ENCODE measurements at places on chromosomes 1 and 21.

DNA sequence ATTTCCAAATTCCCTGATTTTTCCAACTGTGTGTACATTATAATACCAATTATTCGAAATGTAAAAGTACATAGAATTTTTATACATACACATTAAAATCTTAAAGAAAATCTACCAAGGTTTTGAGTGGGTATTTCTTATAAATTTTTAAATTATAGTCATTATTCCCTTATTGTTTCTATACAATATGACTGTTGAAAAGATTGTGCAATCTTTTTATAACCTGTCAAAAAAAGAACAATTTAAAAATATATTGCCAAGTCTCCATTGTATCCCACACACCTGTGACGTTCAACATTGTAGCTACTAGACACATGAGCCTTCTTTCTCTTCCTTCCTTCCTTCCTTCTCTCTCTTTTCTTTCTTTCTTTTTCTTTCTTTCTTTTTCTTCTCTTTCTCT lies 473.2 kb upstream of the CHRM3 start:
- no peak for DNase-seq

DNA sequence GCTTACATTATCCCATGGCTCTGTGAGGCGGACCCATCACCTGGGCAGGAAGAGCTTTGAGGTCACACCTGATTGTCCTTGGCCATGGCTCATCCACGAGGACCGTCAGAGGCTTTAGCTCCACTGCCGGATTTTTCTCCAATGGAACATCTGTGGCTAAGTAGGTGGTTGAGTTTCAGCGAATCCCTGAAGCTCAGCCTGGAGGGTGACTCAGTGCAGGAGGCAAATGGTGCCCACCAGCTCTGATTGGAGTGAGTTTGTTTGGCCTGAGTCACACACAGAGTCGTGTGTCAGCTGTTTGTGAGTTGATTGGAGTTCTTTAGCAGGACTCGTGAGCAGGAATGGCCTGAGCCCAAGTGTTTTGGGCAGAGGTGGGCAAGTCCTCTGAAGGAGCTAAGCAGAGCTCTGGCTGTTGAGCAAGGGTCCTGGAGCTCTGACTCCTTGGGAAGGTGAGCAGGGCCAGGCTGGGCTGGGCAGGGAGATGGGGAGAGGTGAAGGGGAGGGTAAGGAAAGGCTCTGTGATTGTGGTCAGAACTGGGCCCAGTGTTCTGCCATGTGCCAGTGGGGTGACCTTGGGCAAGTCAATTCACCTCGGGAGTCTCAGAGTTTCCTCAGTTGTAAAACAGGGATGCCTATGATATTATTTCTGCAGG lies 2.0 kb downstream of the SLC6A17 start:
- DNase-seq = peak; percentile 33

DNA sequence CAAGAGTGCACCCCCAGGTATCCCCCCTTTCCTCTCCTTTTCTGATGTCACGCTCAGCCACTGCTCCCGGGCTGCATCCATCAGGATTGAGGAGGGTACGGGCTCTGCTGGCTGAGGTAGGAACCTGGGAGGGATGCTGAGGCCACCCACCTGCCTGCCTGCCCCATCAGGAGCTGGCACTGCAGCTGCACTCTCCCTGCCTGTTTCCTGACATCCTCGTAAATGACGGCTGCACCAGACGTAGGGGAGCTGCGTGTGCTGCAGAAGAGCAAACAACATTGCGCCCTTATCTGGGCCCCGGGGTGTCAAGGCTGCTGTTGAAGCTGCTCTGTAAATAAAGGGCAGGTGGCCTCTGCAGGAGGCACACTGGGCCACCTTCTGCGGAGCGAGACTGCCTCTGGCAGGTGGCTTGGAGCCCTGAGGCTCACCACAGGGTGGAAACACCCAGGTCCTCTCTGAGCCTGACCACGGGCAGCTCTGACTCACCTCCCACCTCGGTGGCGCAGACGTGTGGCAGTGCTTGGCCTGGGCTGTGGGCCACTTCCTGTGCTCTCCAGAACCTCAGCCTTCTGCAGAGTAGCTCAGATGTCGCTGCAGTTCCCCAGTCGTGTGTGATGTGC lies 30.9 kb downstream of the SNAP47 start:
- no peak for DNase-seq

DNA sequence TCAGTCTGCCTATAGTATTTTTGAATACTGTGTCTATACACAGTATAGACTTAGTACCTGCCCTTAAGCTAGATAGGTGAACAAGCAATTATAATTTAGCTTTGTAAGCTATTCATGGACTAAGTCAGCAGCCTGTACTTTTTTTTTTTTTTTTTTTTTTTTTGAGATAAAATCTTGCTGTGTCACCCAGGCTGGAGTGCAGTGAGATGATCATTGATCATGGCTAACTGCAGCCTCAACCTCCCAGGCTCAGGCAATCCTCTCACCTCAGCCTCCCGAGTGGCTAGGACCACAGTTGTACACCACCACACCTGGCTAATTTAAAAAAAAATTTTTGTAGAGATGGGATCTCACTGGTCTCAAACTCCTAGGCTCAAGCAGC lies 17.3 kb downstream of the ITSN1 start:
- DNase-seq = no peak

DNA sequence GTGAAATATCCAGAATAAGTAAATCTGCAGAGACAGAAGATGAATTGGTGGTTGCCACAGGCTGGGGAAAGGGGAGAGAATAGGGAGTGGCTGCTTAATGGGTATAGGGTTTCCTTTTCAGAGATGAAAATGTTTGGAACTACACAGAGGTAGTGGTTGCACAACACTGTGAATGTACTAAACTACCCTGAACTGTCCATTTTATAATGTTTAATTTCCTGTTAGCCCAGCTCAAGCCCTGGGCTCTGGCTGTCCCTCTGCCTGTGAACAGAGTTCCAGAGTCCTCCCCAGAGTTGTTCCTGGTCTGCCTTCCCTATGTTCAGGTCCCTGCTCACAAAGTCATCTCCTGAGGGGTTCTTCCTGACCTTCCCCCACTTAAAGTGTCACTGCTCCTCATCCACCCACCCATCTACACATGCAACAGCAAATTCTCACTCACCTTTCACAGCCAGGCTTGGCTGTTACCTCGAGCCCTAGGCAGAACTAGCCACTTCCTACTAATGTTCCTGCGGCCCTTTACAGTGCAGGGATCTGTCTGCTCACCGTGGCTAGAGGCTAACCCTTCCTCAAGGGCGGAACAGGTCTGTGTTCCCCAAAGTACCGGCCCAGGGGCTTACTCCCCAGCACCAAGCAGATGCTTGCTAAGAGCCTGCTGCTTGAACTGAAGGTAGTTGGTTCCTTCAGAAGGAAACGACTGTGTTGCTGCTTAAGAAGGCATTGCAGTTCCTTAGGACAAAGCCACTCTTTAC lies 22.4 kb downstream of the DHCR24 start:
- no peak for DNase-seq

DNA sequence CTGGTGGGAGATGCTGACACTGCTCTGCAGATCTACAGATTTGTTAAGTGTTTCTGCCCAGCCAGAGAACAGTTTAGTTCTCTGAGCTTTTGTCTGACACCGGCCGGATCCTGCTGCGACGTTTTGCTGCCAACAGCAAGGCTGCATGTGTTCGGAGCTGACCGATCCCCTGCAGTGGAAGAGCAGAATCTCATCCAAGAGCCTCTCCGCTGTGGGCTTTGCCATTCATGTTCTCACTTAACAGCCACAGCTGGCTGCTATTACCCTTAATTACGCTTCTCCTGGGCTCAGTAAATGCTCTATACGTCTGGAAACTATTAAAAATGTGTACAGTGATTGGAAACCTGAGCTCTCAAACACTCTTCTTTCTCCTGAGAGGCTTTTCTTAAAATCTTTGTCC lies 105.3 kb downstream of the BCAR3 start:
- DNase-seq = no peak

GRCh38 chr1:6475381-6476133 lies 9.6 kb upstream of the TNFRSF25 start:
- peak; percentile 74 for DNase-seq

DNA sequence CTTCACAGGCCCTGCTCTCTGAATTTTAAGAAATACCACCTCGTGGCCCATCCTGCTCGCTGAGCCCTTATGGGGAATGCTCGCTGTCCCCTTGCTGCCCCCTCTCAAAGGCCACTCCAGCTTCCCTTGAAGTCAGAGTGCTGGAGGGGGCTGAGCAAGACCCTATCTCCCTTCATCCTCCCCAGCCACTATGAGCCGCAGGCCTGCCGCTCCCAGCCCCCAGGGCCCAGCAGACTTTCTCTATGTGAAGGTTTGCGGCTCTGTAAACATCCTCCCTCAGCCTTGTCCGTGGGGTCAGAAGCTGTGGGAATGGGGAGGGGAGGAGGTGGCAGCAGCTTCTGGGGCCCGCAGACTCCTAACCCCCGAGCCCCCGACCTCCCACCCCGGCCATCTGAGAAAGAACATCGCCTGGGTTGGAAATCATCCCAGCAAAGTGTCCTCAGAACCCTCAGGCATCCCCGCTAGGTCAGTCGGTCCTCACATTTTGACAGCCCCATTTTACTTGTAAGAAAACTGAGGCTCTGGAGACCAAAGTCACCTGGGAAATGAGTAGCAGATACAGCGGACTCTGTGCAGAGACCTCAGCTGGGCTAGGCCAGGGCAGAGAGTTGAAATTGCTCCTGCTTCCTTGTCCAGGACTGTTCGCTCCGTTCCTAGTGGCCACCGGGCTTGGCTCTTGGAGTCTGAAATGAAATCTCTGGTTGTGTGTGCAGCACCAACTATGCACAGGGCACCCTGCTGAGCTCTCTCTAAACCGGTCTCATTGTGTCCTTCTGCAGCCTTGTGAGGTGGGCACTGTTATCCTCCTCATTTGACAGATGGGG lies 4.4 kb downstream of the KCNQ4 start:
- no peak for DNase-seq

DNA sequence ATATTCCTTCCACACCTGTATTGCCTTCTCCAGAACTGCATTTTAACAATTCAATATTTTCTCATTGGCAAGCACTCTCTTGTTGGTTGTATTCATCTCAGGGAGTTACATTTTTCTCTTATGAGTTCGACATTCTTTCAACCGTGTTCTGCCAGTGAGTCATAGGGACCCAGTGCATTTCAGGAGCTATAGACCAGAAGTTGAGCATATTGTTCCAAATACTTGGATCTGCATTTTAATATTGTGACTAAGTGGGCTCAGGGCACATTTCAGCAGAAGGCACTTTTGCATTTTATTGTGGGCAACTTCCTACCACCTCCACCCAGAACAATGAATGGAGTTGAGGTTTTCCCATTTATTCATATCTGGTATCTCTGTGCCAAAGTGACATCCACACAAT lies 132.8 kb downstream of the TNFSF18 start:
- DNase-seq = peak; percentile 97

DNA sequence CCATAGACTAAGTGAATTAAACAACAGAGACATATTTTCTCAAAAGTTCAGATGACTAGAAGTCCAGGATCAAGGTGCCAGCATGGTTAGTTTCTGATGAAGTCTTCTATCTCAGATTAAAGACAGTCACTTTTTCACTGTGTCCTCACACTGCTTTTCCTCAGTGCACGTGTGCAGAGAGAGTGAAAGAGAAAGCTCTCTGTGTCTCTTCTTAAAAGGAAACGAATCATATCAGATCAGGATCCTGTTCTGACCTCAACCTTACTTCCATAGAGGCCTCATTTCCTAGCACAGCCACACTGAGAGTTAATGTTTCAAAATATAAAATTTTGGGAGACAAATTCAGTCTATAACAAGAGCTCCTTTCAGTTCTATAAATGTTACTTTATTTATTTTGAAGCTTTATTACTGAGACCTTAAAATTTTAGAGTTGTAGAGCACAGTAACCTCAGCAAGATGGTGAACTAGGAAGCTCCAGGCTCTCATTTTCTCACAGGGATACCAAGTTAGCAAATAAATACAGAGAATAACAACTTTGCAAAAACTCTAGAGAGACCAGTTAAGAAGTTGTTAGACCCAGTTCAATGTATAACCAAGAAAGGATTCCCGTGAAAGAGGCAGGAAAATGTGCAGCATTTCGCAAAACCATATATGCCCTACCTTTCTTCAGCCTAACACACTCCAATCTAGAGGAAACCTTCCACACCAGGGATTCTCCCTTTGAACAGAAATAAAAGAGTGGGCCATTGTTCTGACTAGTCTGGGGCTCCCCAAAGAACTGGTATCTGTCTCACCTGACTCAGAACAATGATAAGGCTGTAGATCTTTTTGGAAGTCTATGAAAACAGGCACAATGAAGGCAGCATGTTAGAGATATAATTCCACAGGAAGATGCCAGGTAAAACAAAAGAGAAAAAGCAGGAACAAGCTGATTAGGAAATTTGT lies 372.2 kb downstream of the MRPL39 start:
- DNase-seq = no peak

DNA sequence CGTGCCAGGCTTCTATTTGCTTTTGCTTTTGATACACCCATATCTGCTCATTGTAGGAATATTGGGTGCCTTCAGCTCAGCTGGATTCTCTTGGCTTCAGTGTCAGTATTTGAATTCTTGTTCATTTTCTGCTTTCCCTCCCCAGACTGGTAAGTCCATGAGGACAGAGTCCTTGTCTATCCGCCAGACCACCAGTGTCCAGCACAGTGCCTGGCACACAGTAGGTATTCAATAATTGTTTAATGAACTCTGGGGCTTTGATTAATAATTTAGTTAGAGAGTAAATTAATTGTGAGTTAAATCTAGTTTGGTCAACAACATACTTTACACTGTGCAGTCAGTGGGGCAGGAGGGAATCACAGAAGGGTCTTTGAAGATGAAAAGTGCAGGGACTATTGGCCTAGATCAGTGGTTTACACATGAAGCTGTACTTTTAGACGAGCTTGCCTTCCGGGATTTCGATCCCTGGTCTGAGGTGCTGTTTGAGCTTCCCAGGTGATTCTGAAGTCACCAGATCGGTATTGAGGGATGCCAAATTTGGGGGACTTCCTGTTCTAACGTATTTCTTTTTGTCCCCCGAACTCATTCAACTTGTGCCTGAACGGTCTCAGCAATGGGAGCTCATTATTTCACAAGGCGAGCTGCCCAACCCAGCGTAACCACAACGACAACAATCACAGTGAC lies 119.1 kb upstream of the JUN start:
- DNase-seq = no peak

DNA sequence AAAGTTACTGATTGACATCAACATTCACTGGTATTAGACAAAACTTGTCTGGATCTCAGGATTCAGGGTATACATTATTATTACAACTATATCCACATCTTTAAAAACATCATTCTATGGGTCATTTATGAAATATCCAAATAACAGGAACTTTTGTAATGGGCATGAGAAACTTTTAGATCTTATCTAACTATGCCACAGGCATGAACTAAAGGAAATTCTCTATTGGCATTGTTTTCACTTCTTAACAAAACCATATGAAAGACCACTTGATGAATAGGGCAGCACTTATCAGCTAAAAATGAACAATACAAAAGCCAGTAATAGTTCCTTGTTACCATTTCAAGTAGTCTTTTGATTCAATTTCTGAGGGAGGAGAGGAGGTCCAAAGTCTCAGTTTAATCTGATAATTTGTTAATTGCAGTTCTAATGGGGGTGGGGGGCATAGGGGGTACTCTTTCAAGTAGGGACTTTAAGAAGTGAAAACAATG lies 30.8 kb upstream of the CPLANE2 start:
- DNase-seq = no peak

Measured in RWPE1 (cell line).